ENCODE measurements at places on chromosomes 4 and X.

DNA sequence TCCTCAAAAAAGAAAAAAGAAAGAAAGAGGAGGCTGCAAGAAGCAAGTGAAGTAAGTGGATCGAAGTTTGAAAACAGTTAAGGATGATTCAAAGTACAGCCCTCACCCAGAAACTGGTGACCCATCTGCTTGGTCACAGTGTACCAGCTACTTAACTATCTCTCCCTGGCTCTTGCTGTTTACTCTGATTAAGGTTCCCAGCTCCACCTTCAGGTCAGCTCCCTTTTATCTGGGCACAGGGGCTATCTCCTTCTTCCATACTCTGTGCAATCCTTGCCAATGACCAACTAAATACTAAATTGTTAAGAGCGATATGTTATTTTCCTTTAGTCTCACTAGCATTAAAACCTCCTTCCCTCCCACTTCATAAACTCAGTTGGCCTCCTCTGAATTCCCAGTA, 81.5 kb upstream of the SMIM10 start:
- no peak for DNase-seq

DNA sequence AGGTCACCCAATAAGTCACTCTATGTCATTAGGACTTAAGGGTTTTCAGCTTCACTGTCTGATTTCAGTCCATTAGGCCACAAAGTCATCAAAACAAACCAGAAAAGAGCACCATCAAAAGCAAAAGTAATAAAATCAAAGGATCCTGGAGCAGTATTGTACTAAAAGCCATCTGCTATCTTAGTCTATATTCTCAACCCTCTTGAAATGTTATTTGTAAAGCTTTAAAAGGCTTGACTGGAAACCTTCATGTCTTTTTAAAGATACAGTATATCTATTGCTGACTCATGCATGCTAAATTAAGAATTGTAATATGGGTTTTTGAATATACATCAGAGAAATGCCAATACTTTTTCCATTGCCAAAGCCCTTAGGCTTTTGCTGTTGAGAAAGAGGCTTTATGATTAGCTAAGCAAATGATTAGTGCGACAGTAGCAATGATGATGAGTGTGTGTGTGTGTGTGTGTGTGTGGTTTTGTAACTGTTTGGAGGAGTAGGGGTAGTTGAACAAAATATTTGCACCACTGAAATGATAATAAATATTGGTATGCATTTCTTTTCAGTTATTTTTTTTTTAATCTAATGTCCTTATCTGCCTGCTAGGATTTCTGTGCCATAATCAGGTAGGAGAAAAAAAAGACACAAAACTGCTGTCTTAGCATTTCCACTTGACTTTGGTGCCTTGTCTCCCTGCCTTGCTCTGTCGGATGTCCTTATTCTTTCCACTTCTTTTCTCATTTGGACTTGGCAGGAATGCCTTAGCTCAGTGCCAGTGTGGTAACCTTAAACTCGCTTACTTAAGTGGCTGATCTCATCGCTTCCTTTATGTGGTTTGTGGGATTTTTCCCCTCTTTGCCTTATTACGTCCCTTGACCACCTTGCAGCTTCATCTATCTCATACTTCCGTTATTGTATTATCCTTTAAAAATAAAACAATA, 119.7 kb downstream of the PCDH7 start:
- no peak for DNase-seq

DNA sequence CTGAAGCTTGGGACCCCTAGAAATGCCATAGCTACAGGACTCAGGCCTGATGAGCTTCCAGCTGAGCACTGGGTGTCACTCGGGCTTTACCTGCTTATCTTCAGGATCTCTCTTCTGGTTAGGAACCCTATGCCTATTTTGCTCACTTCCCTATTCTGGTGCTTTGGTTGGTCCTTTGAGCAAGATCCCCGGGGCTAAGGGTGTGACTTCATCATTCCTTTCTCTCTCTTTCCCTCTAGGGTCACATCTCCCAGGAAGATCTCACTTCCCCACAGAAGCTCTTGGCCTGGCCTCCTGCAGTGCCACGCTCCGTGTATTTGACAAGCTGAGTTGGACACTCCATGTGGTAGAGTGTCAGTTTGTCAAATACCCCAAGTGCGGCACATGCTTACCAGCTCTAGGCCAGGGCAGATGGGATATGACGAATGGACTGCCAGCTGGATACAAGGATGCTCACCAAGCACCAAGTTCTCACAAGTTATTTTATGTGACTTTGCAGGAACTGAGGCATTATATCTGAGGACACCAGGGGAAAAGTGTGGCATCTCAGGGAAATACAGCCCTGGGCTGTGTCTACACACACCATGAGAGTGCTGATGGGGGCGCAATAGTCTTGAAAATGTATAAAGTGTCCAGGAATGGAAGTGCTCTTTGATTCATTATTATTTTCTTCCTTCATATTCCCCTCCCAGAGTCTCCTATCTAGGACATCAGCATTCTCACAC, 21.1 kb downstream of the VSIG4 start:
- DNase-seq: no peak

DNA sequence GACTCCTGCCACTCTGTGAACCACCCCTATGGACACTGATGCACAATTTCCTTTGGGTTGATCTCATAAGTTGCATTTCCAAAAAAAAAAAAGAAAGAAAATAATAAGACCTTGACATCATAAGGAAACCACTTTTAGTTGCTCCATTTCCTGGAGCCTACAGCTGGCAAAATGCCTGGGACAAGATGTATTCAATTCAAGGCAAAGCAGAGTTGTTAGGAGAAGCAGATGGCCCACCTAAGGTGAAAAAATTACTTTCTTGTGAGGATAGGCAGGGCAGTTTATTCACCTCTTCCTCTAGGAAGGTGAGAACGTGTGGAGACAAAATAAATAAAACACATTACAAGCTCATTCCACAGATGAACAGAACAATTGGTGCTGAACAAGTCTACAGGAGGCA, 14.1 kb upstream of the SCRG1 start:
- DNase-seq: no peak

DNA sequence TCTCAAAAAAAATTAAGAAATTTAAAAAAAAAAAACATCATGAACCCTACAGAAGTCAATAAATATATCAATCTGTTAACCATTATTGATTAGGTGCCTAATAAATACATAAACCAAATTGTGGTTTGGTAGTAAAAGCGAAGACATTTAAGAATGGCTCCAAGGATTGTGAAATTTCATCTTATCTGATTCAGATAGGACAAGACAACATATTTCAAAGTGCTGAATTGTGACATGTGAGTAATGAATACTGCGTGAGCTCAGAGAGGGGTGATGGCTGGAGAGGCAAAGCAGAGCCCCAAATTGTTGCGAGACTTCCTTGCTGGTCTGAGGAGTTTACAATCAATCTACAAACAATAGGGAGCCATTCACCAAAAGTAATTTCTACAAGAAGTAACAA, 8.2 kb downstream of the AMBN start:
- DNase-seq: no peak

DNA sequence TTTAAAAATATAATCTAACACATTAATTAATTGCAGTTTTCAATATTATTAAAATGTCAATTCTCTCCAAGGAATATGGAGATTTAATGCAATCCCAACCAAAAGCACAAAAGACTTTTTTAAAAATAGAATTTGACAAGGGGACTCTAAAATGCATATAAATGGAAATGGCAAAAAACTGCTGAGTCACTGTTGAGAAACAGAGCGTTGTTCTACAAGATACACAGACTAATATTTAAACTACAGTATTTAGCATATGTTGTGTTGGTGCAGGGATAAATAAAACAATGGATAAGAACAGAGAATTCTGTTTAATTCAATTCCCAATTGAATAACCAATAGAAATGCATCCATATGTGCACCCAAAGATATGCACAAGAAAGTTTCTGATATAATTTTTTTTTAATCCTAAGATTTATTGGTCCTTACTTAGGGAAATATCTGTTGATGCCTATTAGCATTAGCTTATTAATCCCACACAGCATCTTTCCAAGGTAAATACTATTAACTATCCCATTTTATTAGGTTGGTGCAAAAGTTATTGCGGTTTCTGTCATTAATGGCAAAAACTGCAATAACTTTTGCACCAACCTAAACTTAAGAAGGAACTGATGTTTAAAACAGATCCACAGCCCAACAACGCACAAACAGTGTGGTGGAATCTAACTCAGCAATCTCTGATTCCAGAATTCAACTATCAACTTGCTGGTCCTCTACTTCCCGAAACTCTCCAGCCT, 86.8 kb upstream of the VEGFC start:
- no peak for DNase-seq

- DNase-seq: no peak
These were observed 201.1 kb downstream of the STPG2 start for GRCh38 chr4:97942137-97942536.

GRCh38 chrX:11135564-11136185, 24.5 kb downstream of the HCCS start:
- no peak for DNase-seq

DNA sequence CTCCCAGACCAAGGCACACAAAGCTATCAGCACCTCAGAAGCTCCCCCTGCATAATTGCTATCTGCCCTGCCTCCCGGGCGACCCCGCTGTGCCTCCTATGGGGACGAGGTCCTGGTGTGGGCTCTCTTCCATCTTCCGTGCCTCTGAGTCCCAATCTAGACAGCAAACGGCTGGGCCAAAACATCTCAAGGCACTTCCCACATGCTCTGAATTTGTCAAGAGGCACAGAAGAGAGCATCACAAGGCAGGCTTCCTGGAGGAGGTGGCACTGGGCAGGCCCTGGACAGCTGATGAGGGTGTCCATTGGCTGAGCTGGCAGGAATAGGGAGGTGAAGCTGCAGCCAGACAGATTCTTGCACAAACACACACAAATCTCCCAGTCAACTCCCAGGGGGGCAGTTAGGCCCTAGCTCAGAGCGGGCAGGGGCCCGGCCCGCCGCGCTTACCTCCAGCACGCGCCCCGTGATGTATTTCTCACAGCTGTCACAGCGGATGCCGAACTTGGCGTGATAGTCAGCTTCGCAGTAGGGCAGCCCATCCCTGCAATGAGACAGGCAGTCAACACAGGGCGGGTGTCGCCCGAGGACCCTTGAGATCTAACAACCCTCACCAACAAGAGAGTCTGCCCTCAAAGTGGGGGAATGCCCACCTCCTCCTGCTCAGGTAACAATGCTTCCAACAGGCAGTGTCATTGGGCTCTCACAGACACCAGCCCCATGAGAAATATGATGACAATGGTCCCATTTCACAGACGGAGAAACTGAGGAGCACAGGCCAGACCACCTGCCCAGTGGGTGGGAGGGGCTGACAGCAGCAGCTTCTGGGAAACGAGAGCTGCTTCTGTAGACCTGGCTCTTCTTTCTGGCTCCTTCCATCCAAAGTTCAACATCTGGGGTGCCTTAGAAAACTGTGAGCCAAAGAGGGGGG, 81.2 kb downstream of the ABLIM2 start:
- DNase-seq: no peak

- no peak for DNase-seq
These were observed 25.4 kb downstream of the MBNL3 start for GRCh38 chrX:132463411-132463810.

DNA sequence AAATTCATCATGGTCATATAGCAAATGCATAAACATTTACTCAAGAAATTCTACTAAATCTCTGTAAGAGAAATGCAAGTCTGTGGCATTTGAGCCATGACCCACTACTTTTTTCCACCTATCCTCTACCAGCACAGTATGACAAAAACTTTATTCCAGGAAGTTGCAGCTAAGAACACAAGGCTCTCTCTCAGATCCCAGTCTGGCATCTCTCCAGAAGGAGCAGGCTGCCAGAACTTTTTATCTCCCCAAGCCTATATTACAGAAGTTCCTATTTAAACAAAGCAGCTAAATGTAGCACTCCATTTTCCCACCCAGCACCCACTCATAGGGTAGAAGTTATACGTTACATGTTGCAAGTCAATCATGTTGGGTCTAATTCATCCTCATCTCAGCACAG, 49.3 kb upstream of the EPGN start:
- DNase-seq: no peak

DNA sequence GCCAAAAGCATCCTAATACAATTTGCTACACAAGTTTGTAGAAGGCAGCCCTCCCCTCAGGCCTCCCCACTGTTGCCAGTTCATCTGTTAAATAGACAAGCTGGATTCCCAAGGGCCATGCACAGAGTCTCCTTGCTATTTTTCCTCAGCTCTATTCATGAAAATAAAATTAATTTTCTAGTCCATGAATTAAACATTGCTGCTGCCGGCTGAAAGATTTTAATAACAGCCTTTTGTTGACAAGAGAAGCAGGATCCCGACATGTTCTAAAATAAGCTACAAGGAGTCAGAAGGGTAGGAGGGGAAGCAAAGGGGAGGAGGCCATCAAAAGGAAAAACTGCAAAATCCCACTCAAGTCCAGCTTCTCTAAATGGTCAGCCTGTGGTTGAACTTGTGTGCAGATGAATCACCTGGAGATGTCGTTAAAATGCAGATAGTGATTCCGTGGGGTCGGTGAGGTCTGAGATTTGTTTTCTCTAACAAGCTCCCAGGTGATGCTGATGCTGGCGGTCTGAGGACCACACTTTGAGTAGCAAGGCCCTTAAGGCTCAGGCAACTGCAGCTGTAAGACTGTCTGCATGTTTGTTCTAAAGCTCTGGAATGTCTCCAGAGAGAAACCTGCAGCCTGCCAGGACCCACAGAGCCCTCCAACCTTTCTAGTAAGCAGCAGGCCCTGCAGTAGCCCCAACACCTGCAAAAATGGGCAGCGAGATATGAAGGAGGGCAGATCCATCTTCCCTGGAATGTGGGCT, 9.4 kb downstream of the SCD5 start:
- no peak for DNase-seq

Data from head of caudate nucleus (tissue), 42 donors.